ENCODE measurements at places on chromosomes 12 and 14.

DNA sequence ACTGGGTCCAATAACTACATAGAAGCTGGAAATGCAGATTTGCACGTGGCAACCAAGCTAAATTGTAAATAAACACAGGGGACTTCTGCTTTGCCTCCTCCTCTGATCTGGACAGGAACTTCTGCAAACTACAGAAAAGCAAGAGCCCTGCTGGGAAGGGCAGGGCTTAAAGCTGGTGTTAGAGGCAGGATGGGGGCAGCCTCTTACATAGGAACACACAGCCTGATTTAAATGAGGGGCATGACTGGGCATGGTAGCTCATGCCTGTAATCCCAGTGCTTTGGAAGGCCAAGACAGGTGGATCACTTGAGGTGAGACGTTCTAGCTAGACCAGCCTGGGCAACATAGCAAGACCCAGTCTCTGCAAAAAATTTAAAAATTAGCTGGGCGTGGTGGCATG, 46.7 kb downstream of the ERH start:
- no peak for DNase-seq

GRCh38 chr12:48795550-48796455, 6.9 kb upstream of the ADCY6 start:
- DNase-seq = peak; percentile 53

GRCh38 chr12:2251526-2252209, 198.9 kb downstream of the CACNA1C start:
- no peak for DNase-seq

DNA sequence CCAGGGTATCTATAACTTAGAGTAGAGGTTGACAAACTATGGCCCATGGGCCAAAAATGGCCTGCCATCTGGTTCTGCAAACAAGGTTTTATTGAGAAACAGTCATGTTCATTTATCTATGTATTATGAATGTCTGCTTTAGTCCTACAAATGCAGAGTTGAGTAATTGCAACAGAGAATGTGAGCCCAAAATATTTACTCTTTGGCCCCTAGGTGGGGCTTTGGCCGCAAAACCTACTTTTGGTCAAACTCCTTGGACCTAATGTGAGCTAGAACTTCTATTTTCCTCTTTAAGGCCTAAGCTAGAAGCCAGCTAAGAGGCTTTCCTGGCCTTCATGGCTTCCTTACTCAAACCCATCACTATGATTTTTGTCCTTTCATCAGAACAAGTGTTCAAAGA, 379.1 kb downstream of the NELL2 start:
- DNase-seq = no peak

DNA sequence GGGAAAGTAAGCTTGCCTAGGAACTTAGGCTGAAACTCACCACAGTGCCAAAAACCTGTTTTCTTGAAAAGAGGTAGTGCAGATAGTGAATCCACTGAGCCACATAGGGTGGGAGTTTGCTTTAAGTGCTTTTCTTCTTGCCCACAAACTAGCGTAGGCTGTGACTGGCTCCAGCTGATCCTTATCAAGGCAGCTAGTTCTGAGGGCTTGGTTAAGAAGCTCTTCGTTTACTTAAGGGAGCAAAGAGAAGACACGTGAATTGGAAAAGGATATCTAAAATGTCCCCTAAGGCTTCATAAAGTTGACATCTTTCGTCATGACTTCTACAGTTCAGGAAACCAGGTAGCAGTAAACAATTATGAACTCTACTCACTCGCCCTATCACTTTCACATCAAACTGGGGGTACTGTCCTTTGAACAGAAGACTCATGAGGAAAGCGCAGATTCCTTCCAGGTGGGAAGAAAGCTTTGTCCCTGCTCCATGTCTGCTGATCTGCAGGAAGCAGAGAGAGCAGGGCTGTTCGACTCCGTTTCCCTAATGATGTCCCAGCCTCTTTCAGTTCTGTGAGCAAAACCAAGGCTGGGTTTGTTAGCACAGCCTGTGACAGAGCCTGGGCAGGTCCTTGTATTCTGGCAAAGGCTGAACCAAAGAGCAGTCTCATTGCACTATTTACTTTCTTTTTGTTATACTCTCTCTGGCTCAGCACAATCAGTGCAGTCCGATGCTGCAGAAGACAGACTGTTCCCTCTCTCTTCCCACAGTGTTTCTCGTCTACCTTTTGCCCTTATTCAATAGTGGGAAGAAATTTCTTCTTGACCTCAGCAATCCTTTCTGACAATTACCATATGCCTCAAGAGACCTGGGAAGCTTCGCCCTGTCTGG, 93.5 kb upstream of the ETV6 start:
- no peak for DNase-seq

GRCh38 chr14:74658535-74659131, 46.6 kb upstream of the LTBP2 start:
- DNase-seq = no peak

DNA sequence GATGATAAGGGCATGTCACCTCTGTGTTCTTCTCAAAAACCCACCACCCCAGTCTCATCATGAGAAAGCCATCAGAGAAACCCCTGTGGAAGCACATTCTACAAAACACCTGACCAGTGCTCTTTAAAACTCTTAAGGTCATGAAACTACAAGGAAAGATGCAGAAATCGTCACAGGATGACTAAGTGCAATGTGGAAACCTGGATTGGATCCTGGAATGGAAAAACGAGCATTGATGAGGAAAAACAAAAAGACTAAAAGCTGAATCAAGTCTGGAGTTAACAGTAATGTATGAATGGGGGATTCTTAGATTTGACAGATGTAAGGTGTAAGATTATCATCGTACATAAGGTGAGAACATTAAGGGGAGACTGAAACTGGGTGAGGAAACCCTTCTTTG, 211.0 kb downstream of the TBX5 start:
- DNase-seq = no peak

DNA sequence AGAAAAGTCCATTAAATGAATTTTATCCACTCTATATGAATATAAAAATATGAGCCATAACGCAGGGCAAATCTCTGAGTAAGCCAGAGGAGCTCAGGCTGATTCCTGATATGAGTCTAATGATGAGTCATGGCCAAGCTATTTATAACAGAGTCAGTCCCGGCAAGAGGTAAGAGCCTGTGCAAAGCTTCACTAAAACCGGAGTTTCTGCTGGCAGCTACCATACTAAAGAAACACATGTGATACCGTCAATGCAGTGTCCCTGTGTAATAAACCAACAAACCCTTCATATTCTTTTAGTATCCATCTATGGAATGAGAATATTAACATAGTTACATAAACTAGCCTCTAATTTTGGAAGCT, 319.4 kb downstream of the KCNC2 start:
- no peak for DNase-seq

- no peak for DNase-seq
Observed at GRCh38 chr12:107655281-107656065, 30.1 kb upstream of the PWP1 start.

DNA sequence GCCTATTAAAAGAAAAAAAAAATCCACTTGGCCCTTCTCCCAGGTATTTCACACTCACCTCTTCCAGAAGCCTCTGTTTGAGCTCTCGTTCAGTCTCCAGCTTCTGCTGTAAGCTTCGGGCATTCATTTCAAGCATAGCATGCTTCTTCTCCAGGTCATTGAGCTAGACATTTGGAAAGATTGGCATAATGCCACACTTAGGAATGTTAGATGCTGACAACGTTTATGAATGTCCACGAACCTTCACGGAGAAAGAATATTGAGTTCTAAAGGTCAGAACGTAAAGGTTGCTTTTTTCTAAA, 60.5 kb downstream of the PRKAB1 start:
- DNase-seq = no peak

DNA sequence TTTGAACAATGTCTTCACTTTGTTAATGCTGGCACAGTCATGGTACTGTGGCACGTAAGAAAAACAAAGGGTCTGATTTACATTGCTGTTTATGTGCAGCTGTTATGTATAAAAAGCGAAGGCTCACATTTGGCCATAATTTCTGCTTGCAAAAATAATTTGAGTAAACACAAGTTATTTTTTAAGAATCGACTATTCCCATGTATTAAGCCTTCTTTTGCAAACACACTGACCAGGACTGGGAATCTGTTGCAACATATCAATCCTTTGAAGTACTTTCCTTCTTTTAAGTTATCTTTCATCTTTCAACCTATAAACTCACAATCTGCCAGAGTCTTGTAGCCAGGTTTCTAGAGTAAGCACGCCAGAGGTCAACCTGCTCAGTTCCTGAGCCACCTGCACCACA, 145.4 kb upstream of the BMP4 start:
- no peak for DNase-seq

DNA sequence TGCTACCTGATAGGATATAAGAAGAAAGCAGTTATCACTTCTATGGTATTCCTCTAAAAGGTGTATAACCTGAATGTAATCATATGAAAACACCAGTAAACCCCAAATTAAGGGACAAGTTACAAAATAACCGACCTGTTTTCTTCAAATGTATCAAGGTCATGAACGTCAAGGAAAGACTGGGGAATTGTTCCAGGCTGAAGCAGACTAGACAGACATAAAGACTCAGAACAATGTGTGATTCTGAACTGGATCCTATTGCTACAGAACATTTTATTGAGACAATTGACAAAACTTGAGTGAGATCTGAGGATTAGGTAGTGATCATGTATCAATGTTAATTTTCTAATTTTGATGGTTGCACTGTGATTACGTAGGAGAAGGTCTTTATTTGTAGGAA, 15.4 kb upstream of the LRP6 start:
- DNase-seq = no peak
